Daoy (cell line): ENCODE measurements at places on chromosomes 12 and 14.
A peak's percentile ranks its signal among the peaks of the same experiment; 100 is the strongest.

DNA sequence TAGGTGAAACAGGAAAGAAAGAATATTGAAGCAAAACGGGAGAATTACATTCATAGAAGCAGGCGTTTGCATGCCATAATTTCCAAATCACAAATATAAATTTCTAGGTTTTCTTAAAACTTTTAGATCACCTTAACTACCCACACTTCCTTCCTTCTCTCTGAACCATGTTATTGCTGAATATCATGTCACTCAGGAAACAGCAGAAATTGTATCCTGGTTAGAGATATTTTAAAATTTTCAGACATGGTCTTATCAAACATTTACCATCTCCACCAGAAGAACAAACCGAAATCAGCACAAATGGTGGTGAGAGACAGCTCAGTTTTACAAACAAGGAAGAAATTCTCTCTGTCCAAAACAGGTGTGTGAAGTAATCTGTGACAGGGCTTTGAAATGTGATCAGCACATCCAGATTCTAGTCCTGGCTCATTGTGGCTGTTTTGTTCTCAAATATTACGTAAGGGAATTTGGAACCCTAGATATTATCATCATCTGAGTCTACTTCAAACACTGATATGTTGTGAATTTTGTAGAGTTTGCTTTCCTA is 16.3 kb downstream of the TESPA1 start:
- no peak for DNase-seq

GRCh38 chr12:92143258-92143657 is 2.4 kb downstream of the BTG1 start:
- no peak for DNase-seq

DNA sequence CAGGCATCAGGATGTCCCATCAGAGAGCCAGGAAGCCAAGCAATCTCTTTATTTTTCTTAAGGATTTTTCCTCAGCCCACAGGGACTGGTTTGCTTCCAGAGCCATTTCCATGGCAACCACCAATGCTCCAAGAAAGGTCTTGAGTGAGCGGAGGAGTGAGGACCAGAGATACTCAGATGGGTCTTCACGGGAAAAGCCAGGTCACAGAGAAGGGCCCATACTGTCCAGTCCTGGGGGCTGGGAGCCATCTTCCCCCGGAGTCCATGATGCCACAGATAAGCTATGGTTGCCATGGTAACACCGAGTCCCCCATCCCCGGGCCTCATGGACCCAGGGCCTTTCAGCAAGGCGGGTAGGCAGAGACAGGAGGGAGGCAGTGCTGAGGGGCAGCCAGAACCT is 28.6 kb downstream of the CMKLR1 start:
- DNase-seq = no peak

DNA sequence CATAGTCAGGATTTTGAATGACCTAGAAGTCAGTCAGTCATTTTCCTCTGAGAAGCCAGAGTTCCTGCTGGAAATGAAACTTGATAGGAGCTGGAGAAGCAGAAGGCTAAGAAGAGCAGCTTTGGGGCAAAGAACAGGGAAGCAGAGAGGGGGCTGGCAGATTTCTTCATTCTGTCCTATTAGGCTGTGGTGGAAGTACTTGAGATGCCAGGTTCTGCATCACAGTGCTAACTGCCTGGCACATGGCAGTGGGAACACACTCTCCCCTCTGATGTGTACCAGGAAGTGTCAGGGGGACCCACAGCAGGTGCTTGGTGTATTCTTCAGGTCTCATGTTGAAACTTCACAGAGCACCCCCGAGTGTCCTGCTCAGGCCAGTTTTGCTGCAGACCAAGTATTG is 61.0 kb downstream of the SUSD6 start:
- no peak for DNase-seq

GRCh38 chr14:104678346-104678745 is 11.1 kb upstream of the INF2 start:
- DNase-seq = peak; percentile 63

DNA sequence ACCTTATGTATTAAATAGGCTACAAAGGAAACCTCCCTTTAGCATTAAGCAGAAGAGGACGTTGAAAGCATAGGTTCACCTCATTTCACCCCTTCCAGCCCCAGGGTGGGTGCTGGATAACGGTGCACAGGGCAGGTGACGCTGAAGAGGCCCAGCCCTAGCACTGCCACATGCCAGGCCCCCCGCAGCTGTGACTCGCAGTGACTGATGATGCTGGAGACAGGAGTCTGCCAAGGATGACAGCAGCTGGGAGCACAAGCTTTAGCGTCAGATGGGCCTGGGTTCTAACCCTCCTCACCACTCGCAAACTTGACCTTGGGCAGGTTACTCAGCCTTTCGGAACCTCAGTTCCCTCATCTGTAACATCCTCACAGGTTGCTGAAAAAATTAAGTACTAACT is 76.7 kb downstream of the TBK1 start:
- no peak for DNase-seq

- no peak for DNase-seq
Observed at GRCh38 chr12:268483-268840, 5.8 kb upstream of the SLC6A13 start.

GRCh38 chr12:125110641-125111360 is 45.6 kb downstream of the AACS start:
- no peak for DNase-seq

- peak; percentile 59 for DNase-seq
Observed at GRCh38 chr12:62933220-62933601, 1.7 kb downstream of the PPM1H start.

- peak; percentile 87 for DNase-seq
Observed at GRCh38 chr12:14952299-14952921, 9.0 kb downstream of the ARHGDIB start.

DNA sequence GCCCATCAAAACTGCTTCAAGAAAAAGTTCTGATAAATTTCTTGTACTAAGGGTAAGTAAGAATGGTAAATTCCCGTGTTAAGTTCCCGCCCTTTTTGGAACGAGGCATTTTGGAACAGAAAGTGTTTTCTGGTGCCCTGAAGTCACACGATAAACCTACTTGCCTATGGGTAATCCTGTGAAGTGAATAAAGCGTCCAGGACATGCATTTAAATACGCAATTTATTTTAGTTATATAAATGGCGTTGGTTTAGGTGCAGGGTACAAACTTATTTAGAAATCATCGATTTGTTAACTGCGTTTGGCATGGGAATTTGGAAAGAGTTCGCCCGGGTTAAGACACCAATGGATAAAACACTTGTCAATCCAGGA is 715 bp upstream of the RAP1B start:
- DNase-seq = peak; percentile 47

GRCh38 chr12:57085999-57086492 is 2.9 kb upstream of the NAB2 start:
- DNase-seq = peak; percentile 60

GRCh38 chr12:77042833-77043232 is 22.5 kb downstream of the E2F7 start:
- DNase-seq = no peak

- DNase-seq = peak; percentile 3
Observed at GRCh38 chr12:72995616-72996015, 723.4 kb downstream of the TRHDE start.

- no peak for DNase-seq
Observed at GRCh38 chr12:53071591-53072551, 7.3 kb downstream of the SPRYD3 start.

DNA sequence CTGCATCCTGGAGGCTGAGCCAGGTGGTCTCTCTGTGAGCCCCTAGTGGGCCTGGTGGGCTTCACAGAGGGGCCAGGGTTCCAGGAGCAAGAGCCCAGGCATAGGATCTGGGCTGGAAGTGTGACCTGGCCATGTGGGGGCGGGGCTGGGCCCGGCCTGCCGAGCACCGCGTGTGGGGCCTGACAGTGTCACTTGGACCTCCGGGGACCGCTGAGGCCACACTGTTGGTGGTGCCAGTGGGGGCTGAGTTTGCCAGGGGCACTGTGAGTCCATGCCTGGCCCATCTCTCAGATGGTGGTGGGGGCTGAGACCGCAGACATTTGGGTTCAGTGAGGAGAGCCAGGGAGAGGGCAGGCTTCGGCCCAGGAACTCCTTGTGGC is 5.2 kb downstream of the FBRSL1 start:
- DNase-seq = no peak

DNA sequence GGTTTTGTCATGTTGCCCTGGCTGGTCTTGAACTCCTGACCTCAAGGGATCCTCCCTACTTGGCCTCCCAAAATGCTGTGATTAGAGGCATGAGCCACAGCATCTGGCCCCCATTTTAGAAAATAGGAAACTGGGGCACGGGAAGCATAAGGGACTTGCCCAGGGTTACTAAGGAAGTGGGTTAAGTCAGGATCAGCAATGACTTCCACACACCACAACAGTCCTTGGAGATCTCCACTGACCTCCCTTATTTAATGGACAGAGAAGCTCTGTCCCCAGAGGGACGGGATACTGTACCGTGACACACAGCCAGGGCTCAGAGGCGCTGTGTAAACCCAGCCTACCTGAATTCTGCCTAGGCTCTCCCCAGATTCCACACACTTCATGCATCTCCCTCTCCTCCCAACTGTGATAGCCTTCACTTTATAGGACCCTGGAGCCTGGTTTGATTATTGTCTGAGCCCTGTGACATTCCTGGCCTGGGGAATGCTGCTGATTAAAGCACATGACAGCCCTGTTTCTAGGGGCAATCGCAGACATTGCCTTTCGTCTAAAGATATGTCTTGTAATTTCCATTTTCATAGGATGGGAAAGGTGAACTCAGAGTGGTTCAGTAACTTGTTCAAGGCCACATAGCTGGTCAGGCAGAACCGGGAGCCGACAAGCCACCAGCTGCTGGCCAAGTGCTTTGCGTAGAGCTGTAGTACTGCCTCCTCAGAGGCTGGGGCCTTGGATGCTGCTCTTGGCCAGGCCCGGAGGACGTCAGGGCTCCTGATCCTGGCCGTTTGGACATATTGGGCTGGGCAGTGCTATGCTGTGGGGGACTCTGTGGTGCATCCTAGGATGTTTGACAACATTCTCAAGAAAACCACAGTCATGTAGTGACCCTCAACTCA is 20.8 kb downstream of the SERPINA1 start:
- DNase-seq = no peak

DNA sequence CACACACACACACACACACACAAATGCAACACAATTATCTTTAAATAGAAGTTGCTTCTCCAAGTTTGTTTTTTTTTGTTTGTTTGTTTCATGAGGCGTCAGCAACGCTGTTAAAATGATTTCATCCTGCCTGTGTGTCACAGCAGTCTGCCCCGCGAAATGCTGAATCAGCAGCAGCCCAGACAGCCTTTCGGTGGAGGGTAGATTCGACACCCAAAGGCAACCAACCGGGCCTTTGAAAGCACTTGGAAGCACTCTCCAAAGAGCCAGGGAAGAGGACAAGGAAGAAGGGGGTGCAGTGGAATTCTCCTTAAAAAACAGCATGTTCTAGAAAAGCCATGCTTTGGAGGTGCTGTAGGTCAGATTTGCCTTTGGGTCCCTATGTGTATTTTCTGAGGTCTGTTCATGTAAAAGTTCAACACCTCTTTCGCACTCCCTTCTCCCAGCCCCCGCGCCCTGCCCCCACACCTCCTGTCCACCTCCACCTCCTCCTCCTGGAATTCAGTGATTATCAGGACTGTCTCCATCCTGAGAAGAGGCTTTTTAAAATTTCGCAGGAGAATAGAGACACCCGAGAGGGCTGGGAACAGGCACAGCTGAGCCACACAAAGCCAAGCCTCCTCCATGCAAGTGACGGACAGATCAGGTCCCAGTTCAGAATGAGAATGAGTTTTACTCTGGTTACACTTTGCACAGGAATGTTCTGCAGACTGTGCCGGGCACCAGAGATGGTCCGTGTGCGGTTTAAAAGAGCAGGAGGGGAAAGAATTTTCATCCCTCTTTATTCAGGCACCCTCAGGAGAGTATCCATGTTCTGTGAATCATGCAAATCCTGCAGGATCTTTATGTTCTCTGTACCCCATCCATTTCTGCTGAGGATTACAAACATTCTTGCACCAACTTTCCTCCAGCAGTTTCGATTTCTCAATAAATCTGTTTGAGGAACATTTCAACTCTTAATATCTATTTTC is 177.9 kb downstream of the ETV6 start:
- DNase-seq = peak; percentile 4

GRCh38 chr12:12791756-12792369 is 6.4 kb downstream of the APOLD1 start:
- peak; percentile 43 for DNase-seq

- peak; percentile 73 for DNase-seq
Observed at GRCh38 chr12:95205685-95206084, 11.6 kb downstream of the FGD6 start.

- peak; percentile 27 for DNase-seq
Observed at GRCh38 chr14:23441076-23441475, 5.6 kb upstream of the MYH7 start.

DNA sequence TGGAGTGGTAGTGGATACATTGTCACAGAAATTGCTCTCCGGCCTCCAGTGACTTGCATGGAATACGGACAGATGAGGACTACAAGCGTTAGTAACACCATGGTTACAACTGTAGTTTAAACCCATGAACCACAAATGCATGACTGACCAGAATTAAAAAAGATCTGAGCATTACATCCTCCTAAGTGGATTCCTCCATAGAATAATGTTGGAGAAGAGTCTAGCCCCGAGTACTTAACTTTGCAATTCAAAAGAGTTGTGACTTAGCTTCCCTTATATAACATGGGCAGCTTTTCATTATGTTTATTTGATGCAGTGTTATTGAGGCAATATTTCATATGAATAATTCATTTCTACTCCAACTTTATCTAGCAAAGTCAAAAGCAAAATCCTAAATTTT is 457.2 kb upstream of the TMPO start:
- no peak for DNase-seq

GRCh38 chr14:76585616-76586015 is 175.7 kb upstream of the VASH1 start:
- no peak for DNase-seq

DNA sequence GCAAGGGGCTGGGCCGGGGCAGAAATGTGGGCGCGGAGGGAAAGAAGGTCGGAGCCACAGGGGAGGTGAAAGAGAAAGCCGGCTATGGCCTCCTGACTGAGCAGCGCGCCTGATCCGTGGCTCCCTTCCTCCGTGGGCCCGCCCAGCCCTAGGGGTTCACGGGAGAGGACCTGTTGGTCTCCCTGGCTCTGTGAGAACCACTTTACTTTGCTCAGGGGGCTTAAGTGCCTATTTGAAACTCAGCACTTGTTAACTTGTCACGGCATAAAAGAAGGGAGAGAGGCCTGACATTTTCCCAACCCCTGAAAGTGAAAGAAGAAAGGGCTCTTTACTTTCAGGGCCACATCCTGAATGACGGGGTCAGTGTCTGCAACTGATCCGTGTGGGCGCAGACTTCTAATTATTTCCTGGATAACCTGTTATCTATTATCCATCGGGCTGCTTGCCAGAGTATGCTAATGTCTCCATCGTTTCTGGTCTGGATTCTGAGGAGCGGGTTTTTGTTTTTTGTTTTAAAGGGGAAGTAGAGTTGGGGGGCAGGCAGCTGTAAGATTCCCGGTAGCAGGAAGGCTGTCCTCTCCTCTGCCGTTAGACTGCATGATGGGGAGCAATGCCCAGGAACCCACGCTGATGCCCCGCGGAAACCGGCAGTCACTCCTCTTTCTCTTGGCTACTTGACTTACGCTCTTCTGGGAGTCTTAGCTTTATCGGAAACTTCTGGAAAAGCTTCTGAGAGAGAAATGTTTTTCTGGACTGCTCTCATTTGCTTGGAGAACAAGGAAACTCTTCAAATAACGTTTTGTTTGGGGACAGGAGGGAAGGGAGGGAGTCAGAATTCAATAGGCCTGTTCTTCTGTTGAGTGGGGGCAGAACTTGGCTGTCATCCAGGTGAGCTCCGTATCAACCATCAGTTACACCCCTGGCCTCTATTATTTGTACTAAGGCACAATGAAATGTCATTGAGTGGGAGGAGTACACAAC is 127.7 kb upstream of the MAX start:
- peak; percentile 79 for DNase-seq
